ENCODE measurements at places on chromosomes 5 and 9.

DNA sequence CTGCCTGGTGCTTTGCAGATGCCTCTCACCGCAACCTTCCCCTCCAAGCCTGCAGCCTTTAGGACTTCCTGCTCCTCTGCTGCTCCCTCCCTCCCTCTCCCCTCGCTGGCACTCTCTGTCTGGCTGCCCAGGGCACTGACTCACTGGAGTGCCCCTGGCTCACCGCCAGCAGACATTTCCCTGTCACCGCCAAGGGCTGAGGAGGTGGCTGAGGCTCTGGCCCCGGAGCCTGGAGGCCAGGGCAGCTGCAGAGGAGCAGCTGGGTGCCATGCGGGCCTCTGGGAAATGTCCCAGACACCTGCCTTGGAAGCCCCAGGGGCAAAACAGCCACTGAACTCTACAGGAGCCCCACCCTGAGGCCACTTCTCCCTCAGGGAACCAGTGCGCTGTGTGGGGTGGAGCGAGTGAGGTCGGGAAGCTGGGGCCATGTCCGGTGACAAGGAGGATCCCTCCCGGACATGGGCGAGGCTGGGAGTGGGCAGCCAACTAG lies 53.4 kb downstream of the TENT4A start:
- no peak for DNase-seq

DNA sequence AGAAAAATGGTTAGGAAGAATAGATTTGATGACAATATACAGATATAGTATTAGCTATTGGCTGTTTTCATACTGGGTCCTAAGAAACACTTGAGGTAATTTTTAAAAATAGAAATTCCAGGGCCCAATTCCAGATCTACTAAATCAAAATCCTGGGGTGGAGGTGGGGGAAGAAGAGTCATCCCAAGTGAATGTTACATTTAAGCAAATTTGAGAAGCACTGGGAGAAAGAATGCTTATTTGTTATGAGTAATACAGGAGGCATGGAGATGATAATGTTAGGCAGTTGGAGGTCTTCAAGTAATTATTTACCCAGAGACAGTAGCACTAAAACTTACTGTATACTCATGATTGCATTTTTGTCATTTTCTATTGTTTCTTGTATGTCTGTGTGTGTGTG lies 93.0 kb upstream of the DAB2 start:
- no peak for DNase-seq

GRCh38 chr9:36566813-36567221 lies 5.9 kb upstream of the MELK start:
- no peak for DNase-seq

- no peak for DNase-seq
These were observed 32.8 kb upstream of the GALNT10 start for GRCh38 chr5:154157483-154158378.

GRCh38 chr5:65047948-65048690 lies 279.4 kb downstream of the CWC27 start:
- DNase-seq = no peak

DNA sequence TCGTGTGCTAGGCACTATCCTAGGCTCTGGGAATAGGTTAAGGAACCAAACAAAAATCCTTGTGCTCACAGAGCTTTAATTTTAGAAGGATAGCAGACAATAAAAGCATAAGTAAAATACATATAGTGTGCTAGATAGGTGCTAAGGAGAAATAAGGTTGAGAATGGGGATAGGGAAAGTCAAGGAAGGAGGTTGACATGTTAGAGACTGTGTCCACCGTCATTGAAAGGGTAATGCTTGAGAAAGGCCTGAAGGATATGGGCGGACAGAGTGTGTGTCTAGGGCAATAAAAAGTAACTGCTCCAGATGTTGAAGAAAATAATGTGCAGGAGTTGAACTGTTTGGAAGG lies 482 bp upstream of the TDRD7 start:
- no peak for DNase-seq

GRCh38 chr9:34498553-34498952 lies 24.2 kb downstream of the ENHO start:
- DNase-seq = peak; percentile 31

DNA sequence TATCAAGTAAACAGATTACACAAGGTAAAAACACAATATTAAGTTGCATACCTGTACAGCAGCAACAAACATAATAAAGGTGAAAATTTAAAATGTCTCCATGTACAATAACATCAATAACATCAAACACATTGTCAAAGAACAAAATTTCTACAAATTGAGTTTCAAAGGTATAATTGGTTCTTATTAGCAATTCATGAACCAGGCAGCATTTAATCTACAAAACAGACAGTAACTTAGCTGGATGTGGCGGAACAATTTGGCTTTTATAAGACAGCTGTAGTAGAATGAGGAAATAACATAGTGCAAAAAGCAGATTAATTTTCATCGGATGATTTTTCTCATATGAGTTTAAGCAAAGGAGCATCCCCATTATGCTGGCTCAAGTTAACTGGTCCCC lies 1176.8 kb downstream of the EFNA5 start:
- DNase-seq = no peak

DNA sequence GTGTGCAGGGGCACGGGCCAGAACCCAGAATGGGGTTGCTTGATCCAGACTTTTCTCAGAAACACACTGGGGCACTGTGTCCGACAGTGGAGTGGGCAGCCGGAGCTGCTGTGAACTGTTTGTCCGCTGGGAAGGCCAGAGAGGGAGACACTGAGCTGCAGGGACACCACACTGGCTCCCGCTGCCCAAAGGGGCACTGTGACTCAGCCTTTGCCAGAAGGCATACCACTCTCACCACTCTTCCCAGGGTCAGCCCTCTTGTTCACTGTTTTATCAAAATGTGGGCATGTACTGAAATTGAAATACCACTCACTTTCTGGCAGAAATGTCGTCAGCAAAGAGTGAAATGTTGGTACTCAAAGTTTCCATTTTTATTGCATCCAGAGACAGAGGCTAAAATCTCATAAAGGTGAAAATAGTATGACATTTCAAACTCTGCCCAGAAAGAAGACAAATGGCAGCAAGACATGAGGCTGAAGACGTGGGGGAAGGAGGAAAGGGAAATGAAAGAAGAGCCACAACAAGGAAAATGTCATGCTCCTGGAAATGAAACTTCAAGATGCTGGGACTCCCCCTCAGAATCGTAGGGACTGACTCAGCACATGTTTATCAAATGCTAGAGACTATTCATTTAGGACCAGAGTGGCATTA lies 4.5 kb upstream of the IL7R start:
- DNase-seq = no peak

DNA sequence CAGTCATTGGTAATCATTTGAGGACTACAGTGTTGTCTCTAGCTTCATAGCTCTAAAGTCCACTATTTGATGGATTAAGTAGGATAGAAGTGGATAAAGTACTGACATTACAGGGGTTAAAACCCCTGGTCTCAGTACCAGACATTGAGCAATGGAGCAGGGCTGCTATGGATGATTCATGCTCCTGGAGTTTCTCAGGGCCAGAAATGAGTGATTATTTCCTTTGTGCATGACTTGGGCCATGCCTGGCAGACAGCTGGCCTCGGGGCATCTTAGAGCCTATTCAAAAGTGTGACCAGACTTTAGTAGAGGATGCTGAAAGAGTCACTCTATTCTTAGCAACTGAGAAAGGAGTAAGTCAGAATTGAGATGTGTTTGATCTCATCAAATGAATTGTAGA lies 350.7 kb upstream of the TLE4 start:
- DNase-seq = no peak

GRCh38 chr9:99593610-99594009 lies 228.1 kb upstream of the NR4A3 start:
- DNase-seq = no peak

- DNase-seq = no peak
These were observed 62.9 kb downstream of the IRX2 start for GRCh38 chr5:2688586-2688985.

- no peak for DNase-seq
These were observed 69.0 kb downstream of the ADAMTSL1 start for GRCh38 chr9:18542837-18543405.

DNA sequence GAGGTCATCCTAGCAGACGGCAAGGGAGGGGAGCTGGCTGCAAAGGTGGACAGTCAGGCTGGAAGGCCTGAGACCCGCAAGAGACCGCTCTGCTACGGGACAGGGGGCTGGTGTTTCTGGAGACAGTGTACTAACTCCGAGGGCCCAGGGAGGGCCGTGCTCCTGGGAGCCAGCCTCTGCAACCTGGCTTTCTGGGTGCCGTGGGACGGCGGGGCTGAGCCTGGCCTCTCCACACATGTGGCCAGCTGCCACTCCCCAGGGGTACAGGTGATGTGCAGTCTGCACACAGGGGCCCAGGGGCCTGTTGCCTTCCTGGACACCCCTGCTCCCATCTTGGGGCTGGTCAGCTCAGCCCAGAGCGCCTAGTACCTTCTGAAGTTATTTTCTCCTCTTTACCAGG lies 92.2 kb downstream of the MRPL36 start:
- DNase-seq = no peak

DNA sequence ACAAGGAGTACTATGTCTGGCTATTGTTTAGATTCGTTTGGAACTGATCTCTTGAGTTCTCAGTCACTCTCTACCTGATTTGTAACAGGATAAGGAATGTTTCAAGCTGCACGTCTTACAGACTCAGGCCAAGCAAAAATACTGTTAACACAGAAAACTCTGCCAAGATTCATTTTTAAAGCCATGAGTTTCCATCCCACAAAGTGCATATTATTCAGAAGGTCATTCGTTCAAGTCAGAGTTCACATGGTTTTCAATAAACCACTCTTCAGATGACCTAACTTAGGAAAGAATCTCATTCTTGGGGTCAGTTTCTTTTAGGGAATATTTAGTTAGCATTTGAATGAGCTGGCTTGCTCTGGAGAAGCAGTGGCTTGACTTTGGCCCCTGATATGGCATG lies 49.3 kb downstream of the F2R start:
- DNase-seq = no peak

DNA sequence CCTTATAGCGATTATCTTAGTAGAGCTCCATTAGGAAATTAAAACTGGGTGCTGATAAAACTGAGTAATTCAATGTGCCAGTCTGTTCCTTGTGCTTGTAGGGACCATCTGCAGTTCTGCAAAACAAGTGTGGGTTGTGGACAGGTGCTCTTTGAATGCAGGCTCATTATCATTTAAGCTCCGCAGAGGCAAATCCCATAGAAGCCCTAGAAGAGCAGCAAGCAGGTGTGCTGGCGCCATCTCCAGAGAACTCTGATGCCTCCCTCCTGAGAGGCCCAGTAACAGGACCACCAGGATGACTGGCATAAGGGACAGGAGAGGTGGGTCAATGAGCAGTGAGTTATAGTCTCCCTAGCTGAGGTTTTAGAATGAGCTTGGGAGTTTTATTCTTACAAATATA lies 1342.4 kb upstream of the DMAC1 start:
- DNase-seq = peak; percentile 29

DNA sequence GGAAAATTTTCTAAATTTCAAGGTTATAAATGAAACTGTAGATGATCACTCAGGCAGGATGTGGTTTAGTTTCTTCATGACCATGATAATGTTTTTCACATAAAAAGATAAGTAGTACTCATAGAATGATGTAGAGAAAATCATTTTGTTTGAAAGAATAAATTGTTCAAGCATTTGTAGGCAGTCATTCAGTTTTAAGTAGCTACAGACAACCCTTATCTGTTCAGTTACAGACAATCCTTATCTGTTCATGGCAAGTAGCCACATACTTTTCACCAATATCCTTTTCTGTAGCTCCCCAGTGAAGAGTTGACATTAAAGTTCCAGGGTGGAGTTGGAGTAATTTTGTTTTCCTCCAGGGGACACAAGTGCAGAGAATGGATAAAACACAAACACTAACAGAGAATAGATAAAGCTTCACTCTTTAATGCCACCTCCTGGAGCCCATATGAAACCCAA lies 278.1 kb upstream of the TNC start:
- DNase-seq = no peak

- no peak for DNase-seq
These were observed 1043.0 kb upstream of the C9orf72 start for GRCh38 chr9:28616310-28616709.

DNA sequence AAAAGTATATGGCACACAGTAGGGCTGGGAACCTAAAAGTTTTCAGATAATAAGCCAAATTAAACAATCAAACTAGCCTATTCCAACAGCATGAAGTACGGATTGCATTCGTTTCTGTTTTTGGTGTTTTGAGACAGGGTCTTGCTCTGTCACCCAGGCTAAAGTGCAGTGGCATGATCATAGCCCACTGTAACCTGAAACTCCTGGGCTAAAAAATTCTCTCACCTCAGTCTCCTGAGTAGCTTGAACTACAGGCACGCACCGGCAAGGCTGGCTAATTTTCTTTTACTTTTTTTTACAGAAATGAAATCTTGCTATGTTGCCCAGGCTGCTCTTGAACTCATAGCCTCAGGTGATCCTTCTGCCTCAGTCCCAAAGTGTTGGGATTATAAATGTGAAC lies 5.2 kb downstream of the RFX3 start:
- no peak for DNase-seq

DNA sequence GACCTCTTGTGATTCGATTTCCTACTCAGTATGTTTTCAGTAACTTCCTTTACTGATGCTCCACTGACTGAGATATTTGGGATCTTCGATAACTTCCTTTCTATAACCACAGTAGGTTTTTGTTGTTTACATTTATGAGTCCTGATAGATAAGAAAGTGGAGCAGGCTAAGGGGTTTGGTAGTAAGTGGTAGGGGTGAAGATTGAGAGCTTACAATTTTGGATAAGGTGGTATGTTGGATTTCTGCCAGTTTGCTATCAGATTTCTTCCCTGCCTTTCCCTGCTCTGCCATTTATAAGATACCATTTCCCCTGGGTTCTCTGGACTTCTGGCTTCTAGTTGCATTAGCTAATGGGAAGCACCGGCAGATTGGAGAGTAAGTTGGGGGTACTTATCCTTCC lies 7.9 kb upstream of the NDUFS4 start:
- DNase-seq = no peak

DNA sequence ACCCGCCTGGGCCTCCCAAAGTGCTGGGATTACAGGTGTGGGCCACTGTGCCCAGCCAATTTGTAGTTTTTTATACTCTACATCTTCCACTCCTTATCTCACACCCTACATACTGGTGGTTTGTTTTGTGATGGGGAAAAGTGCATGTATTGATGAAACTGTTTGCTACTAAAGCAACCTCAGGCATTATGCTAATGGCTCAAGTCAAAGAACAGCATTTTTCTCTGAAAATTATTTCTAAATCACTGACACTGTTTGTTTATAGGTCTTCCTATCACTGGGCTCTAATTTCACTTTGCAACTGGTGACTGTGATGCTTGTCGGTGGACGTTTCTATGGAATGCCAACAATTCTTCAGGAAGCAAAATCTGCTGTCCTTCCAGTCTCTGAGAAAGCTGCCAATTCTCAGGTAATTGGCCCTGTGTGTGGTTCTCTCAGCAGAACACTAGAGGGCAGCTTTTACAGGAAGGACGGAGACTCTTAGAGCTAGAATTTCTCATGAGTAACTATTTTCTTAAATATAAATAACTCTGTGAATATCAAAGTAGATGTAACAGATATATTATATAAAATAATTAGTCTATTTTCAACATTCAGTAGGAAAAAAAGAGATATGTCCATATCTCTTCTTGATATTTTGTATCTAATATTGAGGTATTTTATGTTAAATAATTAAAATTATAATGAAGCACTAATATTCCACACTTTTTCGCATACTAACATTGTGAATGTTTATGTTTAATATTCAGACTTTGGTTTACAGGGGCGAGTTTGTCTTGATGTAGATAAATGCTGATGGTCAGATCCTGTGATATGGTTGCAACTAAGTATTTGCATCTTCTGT lies 244.1 kb downstream of the ADGRV1 start:
- DNase-seq = peak; percentile 36

GRCh38 chr5:79255786-79256557 lies 20.0 kb downstream of the JMY start:
- DNase-seq = no peak

GRCh38 chr5:134964359-134965270 lies 3.1 kb upstream of the CATSPER3 start:
- no peak for DNase-seq

- peak; percentile 4 for DNase-seq
These were observed 80.6 kb upstream of the MEGF10 start for GRCh38 chr5:127210042-127210441.
